ENCODE measurements at places on chromosomes 3 and 15.

DNA sequence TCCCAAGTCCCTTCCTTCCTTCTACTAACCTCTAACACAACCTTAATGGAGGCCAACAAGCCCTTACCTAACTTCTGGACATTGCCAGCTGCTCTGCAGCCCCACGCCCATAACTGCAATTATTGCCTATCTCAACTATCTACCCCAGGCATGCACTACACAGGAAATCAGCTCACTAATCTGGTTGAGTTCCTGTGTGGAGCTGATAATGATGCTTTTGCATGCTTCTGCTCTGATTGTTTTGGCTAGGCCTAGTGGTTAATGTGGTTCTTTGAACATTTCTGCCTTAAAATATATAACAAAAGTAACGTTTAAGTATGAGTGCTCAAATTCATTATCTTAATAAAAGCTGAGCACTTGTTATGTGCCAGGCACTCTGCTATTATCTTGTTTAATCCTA is 463.9 kb downstream of the MFSD1 start:
- H3K4me3 ChIP-seq = no peak overlapping the region
- no peaks in the 10 kb centered on the region for H3K4me1 ChIP-seq
- H3K36me3 ChIP-seq = no peaks in the 10 kb centered on the region
- H3K27me3 ChIP-seq = no peaks in the 10 kb centered on the region

GRCh38 chr3:23162934-23163333 is 40.2 kb upstream of the UBE2E2 start:
- no peaks in the 10 kb centered on the region for H3K4me1 ChIP-seq
- DNase-seq = no peak
- H3K27ac ChIP-seq = no peak overlapping the region
- no peak overlapping the region for H3K4me3 ChIP-seq

- no peak overlapping the region for H3K4me3 ChIP-seq
- peaks cover 9% of the 10 kb centered on the region for H3K4me1 ChIP-seq
- H3K27ac ChIP-seq = no peak overlapping the region
- H3K27me3 ChIP-seq = no peaks in the 10 kb centered on the region
Measured at GRCh38 chr15:31486906-31487695, 160.5 kb downstream of the KLF13 start.

DNA sequence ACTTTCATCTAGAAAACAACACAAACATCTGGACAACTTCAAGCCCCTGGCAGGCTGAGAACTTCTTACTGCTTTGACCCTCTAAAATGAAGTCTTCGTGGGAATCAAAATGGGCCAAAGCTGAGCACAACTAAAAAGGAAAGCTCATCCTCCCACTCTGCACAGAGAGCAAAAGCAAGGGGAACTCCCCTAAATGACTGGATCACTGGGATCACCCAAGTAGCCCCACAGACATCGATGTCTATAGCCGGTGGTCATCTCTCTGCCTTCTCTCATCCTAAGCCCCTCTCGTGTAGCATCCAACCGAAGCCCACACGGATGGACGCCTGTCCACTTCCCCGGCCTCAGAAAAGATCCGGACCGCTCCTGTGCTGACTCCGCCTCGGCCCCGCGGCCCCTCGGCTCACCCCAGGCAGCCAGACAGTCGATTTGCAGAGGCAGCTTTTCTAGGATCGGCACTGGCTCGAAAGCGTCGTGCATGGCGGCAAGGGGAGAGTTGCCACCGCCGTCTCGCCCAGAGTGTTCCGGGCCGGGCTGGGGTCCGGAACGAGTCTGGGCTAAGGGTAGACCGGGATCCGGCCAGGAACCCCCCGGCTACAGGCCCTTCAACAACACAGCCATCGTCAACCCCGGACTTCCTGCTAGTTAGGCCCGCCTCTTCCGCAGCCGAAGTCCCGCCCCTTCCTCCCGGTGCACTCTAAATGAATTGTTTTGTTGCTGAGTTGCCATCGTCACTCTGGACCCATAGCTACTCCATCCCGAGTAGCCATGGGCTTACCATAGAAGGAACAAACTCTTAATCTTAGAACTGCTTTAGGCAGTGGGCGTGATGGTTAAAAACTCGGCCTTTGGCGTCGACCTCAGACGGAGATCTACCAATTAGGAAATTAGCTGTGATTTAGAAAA is at the start of gene VPS39:
TSS of gene VPS39 (minus strand) at position 631 of the 906 bp plus-strand sequence. CDS start at position 480, 151 bp downstream.
- peaks cover 32% of the 10 kb centered on the region for H3K4me1 ChIP-seq
- DNase-seq = peak; percentile 85
- H3K27me3 ChIP-seq = no peaks in the 10 kb centered on the region

- no peak for DNase-seq
- H3K36me3 ChIP-seq = no peaks in the 10 kb centered on the region
- peaks cover 33% of the 10 kb centered on the region for H3K4me1 ChIP-seq
- no peak overlapping the region for H3K4me3 ChIP-seq
Measured at GRCh38 chr3:108130236-108130635, 39.4 kb upstream of the CD47 start.

GRCh38 chr15:85652457-85652856 is 142.3 kb downstream of the KLHL25 start:
- no peak overlapping the region for H3K27ac ChIP-seq
- H3K4me1 ChIP-seq = no peaks in the 10 kb centered on the region
- DNase-seq = no peak
- no peaks in the 10 kb centered on the region for H3K27me3 ChIP-seq
- peaks cover 11% of the 10 kb centered on the region for H3K36me3 ChIP-seq

- H3K4me1 ChIP-seq = peaks cover 50% of the 10 kb centered on the region
- H3K4me3 ChIP-seq = peak overlapping the region; percentile 69
- H3K27ac ChIP-seq = peak overlapping the region; percentile 90
- H3K36me3 ChIP-seq = no peaks in the 10 kb centered on the region
- DNase-seq = peak; percentile 78
Measured at GRCh38 chr15:64895285-64896065, 16.2 kb upstream of the ANKDD1A start.

DNA sequence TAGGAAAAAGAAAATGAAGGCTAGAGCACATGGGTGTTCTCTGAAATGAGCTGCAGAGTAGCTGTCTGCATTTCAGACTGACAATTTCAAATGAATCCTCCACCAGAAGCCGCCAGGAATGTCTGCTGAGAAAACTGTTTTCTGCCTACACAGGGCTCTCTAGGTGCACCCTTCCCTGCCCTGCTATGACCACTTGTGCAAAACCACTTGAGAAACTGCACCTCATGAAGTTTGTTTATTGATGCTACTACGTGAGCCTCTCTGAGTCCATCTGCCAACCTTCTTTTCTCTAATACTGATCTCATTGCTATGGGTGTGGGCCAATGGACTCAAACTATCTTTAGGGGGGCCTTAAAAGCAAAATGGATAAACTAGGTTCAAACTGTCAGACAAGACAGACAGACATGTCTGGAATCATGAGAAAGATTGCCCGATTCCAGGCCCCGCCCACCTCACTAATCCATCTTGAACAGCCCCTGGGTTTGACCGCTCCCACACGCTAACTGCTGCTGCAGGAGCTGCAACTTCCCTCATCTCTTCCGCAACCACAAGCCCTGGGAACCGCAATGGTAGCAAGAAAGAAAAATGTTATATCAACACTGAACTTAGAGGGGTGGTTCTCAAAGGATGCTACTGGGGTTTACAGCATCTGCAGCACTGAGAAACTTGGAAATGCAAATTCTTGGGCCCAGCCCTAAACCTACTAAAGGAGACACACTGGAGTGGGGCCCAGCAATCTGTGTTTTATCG is 9.0 kb upstream of the CD47 start:
- no peaks in the 10 kb centered on the region for H3K36me3 ChIP-seq
- H3K4me3 ChIP-seq = no peak overlapping the region
- DNase-seq = peak; percentile 34

DNA sequence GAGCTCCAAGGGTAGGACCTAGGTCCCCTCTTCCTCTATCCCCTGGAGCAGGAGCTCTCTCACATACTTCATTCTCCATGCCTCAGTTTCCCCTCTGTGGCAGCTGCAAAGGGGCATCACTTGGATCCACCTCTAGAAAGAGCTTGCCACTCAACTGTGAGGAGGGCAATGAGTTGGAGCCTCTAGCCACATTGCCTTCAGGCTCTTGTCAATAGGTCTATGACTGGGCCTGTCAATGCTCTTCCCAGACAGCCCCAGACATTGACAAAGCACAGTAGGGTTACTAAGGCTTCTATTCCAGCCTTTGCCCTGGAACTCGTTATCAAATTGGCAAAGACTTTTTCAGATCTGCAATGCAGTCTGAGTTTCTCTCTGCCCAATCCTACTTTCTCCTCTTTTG is 4.4 kb upstream of the VIPR1 start:
- H3K27me3 ChIP-seq = no peaks in the 10 kb centered on the region
- H3K27ac ChIP-seq = no peak overlapping the region
- no peak for DNase-seq
- no peaks in the 10 kb centered on the region for H3K36me3 ChIP-seq
- no peaks in the 10 kb centered on the region for H3K4me1 ChIP-seq

DNA sequence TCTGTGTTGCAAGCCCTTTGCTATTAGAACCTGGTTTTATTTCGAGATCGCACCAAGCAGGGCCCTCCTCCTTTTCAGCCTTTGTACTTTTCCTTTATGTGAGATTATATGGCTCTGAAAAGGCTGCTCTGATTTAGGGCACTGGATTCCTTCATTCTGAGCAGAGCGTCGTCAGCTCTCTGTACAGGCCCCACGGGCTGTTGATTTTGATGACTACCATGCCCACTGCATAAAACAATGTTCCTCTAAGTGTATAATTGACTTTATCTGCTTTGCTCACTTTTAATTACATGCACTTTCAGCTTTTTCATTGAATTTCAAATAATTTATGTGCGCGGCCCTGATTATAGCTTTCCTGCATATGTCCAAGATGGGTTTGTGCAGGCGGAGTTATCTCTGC is 4.4 kb upstream of the PSMD6 start:
- no peak for DNase-seq
- peaks cover 4% of the 10 kb centered on the region for H3K36me3 ChIP-seq
- H3K4me1 ChIP-seq = peaks cover 18% of the 10 kb centered on the region

GRCh38 chr15:32735989-32736700 is 18.3 kb downstream of the GREM1 start:
- no peaks in the 10 kb centered on the region for H3K4me1 ChIP-seq
- H3K4me3 ChIP-seq = no peak overlapping the region
- H3K27ac ChIP-seq = no peak overlapping the region

DNA sequence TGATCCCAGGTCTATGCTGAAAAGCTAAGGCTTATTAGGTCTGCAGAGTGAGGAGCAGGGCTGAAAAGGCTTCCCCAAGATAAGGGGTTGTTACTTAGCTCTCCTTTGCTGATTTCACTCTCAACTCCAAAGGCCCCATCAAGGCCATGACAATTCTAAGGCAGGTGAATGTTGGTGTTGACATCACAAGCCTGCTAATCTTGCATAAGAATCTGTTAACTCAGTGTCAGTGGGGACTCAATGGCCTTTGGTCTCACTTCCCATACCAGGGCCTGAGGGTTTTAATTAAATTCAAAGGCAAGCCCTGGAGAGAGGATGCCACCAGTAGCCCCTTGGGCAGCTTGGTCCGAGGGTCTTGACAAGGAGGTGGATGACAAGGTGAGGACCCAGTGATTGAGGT is 9.4 kb upstream of the ALAS1 start:
- H3K27me3 ChIP-seq = no peaks in the 10 kb centered on the region
- H3K27ac ChIP-seq = no peak overlapping the region
- no peaks in the 10 kb centered on the region for H3K36me3 ChIP-seq
- H3K4me3 ChIP-seq = no peak overlapping the region
- DNase-seq = no peak

- DNase-seq = no peak
- H3K27me3 ChIP-seq = no peaks in the 10 kb centered on the region
- H3K4me1 ChIP-seq = peaks cover 10% of the 10 kb centered on the region
- no peak overlapping the region for H3K27ac ChIP-seq
- no peaks in the 10 kb centered on the region for H3K36me3 ChIP-seq
Measured at GRCh38 chr15:48354694-48355303, 23.6 kb downstream of the DUT start.

- no peaks in the 10 kb centered on the region for H3K4me1 ChIP-seq
- H3K4me3 ChIP-seq = no peak overlapping the region
- H3K36me3 ChIP-seq = no peaks in the 10 kb centered on the region
- no peak overlapping the region for H3K27ac ChIP-seq
- H3K27me3 ChIP-seq = peaks cover 12% of the 10 kb centered on the region
- DNase-seq = no peak
Measured at GRCh38 chr15:74227968-74228722, 8.0 kb upstream of the CCDC33 start.

DNA sequence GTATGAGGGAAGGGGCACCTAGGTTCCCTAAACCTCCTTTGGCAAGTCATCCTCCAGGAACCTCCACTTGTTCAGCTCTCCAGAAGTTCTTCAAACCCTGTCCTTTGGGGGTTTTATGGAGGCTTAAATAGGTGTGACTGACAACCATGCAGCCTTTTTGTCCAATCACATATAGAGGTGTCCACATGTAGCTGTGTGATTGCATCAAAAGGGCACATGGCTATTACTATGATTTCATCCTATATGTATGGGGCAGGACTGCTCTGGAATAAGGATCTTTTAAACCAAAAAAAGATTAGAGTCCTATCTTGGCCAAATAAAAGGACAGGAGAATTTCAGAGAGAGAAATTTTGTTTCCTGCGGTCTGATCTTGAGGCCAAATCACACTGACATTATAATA is 453.2 kb upstream of the EPHA6 start:
- no peak for DNase-seq
- no peak overlapping the region for H3K27ac ChIP-seq
- no peak overlapping the region for H3K4me3 ChIP-seq
- H3K4me1 ChIP-seq = no peaks in the 10 kb centered on the region

DNA sequence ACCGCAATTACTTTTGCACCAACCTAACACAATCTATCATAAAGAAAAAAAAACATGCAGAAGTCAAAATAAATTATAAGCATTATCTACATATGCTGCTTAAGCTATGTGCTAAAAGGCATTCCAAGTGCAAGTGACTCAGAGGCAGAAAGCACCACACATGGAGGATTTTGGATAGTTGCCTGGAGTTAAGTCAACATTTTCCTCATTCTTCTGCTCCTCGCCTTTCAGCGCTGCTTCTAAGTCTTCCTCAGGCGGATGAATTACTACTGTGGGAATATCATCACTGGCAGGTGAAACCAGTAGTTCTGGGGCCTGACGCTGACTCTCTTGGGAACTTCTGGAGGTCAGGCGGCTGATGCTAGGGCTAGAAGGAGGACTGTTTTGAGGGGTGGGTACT is 53.1 kb downstream of the SLC4A7 start:
- no peak overlapping the region for H3K27ac ChIP-seq
- no peak overlapping the region for H3K4me3 ChIP-seq
- H3K36me3 ChIP-seq = peaks cover 73% of the 10 kb centered on the region
- H3K27me3 ChIP-seq = no peaks in the 10 kb centered on the region
- no peaks in the 10 kb centered on the region for H3K4me1 ChIP-seq
- DNase-seq = no peak
